ENCODE measurements at places on chromosomes 2 and 18. TPM values are rescaled to one million over a fixed set of nuclear protein-coding genes. Genes with fewer than 3 reads are reported as not detected.

The CFAP210 gene
- not detected for total RNA-seq

GRCh38 chr2:144524118-144525009 is 4.4 kb upstream of the ZEB2 start:
- H3K4me1 ChIP-seq = no peaks in the 10 kb centered on the region
- H3K27me3 ChIP-seq = peaks cover 26% of the 10 kb centered on the region
- peak overlapping the region; percentile 67 for H3K4me3 ChIP-seq
- no peak for DNase-seq

GRCh38 chr2:141660232-141660631 is 470.6 kb downstream of the LRP1B start:
- H3K4me3 ChIP-seq = no peak overlapping the region
- no peaks in the 10 kb centered on the region for H3K27me3 ChIP-seq
- no peak overlapping the region for H3K27ac ChIP-seq
- H3K36me3 ChIP-seq = no peaks in the 10 kb centered on the region
- H3K4me1 ChIP-seq = no peaks in the 10 kb centered on the region

DNA sequence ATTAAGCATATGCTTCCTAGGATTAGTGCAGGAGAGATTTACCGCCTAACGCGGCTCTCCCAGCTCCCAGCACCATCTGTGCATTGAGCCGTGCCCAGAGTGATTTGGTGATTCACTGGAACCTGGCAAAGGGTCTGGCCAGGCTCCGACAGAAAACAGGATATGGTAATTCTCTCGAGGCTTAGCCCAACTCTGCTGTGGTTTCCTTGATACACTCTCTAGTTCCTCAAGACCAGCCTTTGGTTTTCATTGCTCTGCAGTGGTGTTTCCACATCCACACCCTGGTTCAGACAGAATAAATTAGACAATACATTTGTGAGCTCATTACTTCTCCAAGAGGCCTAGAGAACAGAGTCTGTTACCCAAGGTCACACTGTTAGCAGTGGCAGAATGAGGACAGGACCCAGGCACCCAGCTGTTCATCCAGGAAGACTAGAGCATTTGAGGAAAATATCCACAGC is 23.0 kb upstream of the SMAD2 start:
- H3K27me3 ChIP-seq = no peaks in the 10 kb centered on the region
- no peaks in the 10 kb centered on the region for H3K4me1 ChIP-seq
- DNase-seq = peak; percentile 11
- H3K4me3 ChIP-seq = no peak overlapping the region
- H3K36me3 ChIP-seq = no peaks in the 10 kb centered on the region
- no peak overlapping the region for H3K27ac ChIP-seq

GRCh38 chr2:121897335-121897970 is 142.0 kb downstream of the TSN start:
- H3K4me1 ChIP-seq = no peaks in the 10 kb centered on the region
- no peaks in the 10 kb centered on the region for H3K36me3 ChIP-seq
- no peak overlapping the region for H3K27ac ChIP-seq
- peak; percentile 59 for DNase-seq
- peaks cover 12% of the 10 kb centered on the region for H3K27me3 ChIP-seq

The OSR1 gene
- 30.6 TPM for total RNA-seq

DNA sequence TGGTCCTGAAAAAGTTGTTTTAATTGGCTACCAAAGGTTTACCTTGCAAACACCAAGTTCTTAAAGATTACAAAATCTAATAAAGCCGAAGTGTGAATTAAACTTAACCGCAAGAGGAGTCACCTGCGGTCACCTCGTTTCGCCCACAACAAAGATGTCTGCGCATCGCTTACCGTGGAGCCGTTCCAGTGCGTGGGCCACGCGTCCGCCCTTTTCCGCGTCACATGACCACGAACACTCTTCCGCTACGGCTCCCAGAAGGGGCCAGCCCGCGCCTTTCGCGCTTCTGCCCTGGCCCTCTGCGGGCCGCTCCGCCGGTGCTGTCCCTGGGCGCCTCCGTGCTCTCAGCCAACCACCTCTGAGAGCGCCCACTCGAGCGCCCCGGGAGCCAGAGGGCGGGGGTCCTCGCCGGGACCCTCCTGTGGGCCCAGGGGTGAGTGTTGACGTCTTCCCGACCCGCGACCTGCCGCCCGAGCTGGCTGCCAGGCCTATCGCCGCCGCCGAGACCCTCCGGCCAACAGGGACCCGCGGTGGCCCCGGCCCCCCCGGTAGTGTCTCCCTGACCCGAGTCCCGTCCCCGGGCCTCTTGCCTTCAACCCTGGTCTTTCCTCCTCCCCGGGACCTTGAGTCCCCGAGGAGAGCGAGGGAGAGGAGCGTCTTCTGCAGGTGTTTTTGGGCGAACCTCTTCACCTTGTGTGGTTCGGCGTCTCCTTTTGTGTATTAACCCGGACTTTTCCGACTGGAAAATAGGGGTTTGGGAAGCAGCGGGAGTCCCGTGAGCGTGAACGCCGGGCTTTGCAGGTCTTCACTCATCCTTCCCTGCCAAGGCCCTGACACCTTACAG is at the start of gene MFF:
Gene MFF, plus strand, starts transcription at position 257 of the 844 bp plus-strand sequence. CDS start 5,415 bp downstream, outside the sequence.
- H3K36me3 ChIP-seq = no peaks in the 10 kb centered on the region
- H3K4me3 ChIP-seq = peak within 1 kb of the TSS; percentile 86
- no peaks in the 10 kb centered on the region for H3K27me3 ChIP-seq
- H3K27ac ChIP-seq = peak within 1 kb of the TSS; percentile 59
- H3K4me1 ChIP-seq = peaks cover 31% of the 10 kb centered on the region
- peak; percentile 90 for DNase-seq

The FMNL2 gene
- total RNA-seq = 15.8 TPM

The FZD7 gene
- total RNA-seq = 5.5 TPM

DNA sequence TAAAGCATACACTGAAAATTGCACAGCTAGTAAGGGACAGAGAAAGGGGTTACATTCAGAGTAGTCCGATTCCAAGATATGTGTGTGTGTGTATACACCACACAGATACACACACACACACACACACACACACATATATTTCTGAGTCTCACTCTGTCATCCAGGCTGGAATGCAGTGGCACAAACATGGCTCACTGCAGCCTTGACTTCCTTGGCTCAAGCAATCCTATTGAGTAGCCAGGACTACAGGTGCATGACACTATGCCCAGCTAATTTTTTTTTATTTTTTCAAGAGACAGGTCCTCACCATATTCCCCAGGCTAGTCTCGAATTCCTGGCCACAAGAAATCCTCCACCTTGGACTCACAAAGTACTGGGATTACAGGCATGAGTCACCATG is 68.1 kb upstream of the ITPRID2 start:
- DNase-seq = no peak
- H3K36me3 ChIP-seq = no peaks in the 10 kb centered on the region
- H3K27me3 ChIP-seq = no peaks in the 10 kb centered on the region
- H3K4me3 ChIP-seq = no peak overlapping the region
- H3K27ac ChIP-seq = no peak overlapping the region

The RAB10 gene
- 138 TPM for total RNA-seq

DNA sequence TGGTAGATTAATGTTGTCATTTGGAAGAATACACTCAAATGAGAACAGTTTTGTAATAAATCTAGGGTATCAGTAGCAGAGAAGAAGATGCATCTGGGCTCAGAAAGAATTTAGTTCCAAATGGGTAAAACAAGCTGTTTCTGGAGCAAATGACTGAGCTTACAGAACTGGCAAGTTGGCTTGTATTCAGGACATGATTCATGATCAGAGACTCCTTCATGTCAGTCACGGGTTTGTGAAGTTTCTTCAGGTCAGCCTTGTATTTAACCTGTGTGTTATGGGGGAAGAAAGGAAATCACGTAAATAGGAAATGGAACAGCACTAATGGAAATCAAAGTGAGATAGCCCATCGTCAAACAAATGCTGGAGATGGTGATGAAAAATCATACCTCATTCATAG is 109.1 kb downstream of the RIF1 start:
- DNase-seq = peak; percentile 32
- H3K27ac ChIP-seq = no peak overlapping the region
- no peaks in the 10 kb centered on the region for H3K27me3 ChIP-seq
- H3K36me3 ChIP-seq = no peaks in the 10 kb centered on the region
- H3K4me1 ChIP-seq = no peaks in the 10 kb centered on the region

DNA sequence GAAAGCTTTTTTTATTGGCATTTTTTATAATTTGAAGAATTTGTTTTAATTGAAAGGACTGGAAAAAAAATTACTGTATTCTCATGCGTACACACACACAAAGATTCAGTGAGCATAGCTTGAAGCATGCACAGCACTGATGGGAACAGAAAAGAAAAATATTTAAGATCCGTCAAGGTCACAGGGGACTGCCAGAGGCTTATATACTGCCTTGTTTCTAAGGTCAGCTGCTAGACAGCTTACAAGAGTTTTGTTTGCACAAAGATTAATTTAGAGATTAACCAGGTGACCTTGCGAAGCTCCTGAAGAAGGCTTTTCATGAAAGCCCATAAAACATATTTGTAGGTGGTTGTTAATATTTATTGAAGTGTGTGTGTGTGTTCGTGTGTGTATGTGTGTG is 396.3 kb downstream of the TRIB2 start:
- peaks cover 11% of the 10 kb centered on the region for H3K27me3 ChIP-seq
- H3K4me1 ChIP-seq = no peaks in the 10 kb centered on the region
- no peaks in the 10 kb centered on the region for H3K36me3 ChIP-seq
- no peak for DNase-seq
- no peak overlapping the region for H3K4me3 ChIP-seq

GRCh38 chr2:46101557-46102220 is 195.5 kb upstream of the EPAS1 start:
- H3K4me1 ChIP-seq = peaks cover 25% of the 10 kb centered on the region
- peaks cover 14% of the 10 kb centered on the region for H3K36me3 ChIP-seq
- H3K27ac ChIP-seq = no peak overlapping the region
- H3K4me3 ChIP-seq = no peak overlapping the region
- no peaks in the 10 kb centered on the region for H3K27me3 ChIP-seq

- DNase-seq = peak; percentile 74
- no peaks in the 10 kb centered on the region for H3K27me3 ChIP-seq
- peak overlapping the region; percentile 54 for H3K27ac ChIP-seq
These were observed 5.6 kb downstream of the METTL5 start for GRCh38 chr2:169819106-169819505.

DNA sequence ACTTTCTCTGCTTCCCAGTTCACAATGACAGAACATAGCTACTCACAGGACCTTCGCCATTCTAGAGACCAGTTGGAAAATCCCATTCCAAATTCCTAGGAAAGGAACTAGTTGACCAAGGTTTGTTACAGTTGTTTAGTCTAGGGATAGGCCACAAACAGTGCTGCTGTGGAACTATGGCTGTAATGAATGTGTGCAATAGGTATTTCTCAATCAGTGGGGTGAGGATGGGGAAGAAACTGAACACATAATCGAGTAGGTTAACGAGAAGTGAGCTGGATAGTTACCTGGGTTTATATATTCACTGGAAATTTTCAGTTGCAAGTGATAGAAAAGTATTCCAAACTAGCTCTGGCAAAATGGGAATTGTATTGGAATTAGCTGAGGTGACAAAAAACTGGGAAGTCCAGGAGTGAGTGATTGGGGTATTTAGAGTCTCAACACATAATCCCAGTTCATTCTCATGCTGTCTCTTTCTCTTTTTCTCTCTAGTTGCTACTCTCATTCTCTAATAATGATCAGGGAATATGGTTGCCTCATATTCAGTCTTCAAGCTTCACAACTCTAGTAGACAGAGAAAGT is 18.2 kb upstream of the HMSD start:
- no peak overlapping the region for H3K4me3 ChIP-seq
- no peaks in the 10 kb centered on the region for H3K36me3 ChIP-seq
- H3K27me3 ChIP-seq = no peaks in the 10 kb centered on the region
- no peaks in the 10 kb centered on the region for H3K4me1 ChIP-seq
- H3K27ac ChIP-seq = no peak overlapping the region
- DNase-seq = no peak

The CYBRD1 gene
- total RNA-seq = 1.7 TPM

DNA sequence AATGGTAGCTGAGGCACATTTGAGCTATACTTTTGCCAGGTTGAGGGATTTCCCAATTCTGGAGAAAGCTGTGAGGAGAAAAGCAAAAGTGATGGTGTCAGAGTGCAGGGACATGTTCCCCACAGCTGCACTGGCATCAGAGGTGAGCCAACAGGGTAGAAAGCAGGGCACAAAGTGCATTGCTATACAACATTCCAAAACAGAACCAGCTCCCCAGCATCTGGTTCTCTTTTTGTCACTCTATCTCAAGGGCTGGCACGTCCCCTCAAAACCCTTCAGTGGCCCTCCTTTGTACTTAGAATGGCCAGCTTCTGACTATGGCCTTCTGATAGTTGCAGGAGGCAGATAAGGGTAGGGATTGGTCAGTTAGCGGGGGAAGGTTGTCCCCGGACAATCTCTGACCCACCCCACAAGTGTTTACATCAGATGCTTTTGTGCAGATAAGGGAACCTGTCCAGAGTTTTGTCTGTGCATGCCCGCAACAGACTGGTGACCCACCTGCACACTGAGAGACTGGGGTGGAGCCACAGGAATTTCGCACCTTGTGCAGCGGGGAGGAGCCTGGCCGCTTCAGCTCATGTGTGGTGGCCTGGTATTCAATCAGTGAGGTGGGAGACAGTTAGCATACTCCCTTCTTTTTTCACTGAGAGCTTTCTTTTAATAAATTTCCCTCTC is 31.0 kb upstream of the TMEM17 start:
- no peaks in the 10 kb centered on the region for H3K27me3 ChIP-seq
- DNase-seq = no peak
- H3K36me3 ChIP-seq = no peaks in the 10 kb centered on the region
- H3K4me1 ChIP-seq = no peaks in the 10 kb centered on the region
- H3K27ac ChIP-seq = no peak overlapping the region

The NR4A2 gene
- 12.0 TPM for total RNA-seq

DNA sequence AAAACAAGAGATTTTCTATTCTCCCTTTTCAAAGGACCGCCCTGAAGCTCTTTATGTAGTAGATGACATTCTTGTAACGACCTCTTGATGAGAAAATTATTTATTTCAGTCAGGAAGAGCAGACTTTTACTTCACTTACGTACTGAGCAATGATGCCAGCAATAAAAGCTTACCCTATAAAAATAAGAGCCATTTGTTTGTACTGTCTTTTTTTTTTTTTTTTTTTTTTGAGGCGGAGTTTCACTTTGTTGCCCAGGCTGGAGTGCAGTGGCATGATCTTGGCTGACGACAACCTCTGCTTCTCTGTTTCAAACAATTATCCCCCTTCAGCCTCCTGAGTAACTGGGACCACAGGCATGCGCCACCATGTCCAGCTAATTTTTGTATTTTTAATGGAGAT is 39.2 kb downstream of the CRIM1 start:
- H3K27me3 ChIP-seq = no peaks in the 10 kb centered on the region
- peaks cover 49% of the 10 kb centered on the region for H3K4me1 ChIP-seq
- H3K4me3 ChIP-seq = no peak overlapping the region
- H3K27ac ChIP-seq = peak overlapping the region; percentile 96
- DNase-seq = no peak

GRCh38 chr2:66437109-66437690 is 2.3 kb downstream of the MEIS1 start:
- no peak overlapping the region for H3K27ac ChIP-seq
- no peaks in the 10 kb centered on the region for H3K36me3 ChIP-seq
- DNase-seq = no peak
- peak overlapping the region; percentile 91 for H3K4me3 ChIP-seq

DNA sequence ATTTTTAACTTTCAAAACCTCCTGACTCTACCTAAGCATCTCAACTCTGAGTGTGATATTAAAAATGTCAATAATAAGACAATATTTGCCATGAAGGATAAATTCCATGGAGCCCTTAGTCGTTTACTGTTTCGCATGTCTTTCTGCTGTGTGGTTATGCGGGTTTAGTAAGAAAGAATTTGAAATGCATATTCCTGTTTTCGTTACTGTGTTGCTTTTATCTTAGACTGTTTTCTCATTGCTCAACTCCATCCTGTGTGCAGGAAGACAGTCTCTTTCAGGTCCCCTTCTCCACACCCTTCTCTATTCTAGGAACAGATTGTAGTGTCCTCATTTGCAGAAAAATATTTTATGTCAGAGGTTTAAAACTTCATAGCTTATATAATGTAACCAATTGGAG is 82.5 kb upstream of the MAP3K20 start:
- H3K27me3 ChIP-seq = no peaks in the 10 kb centered on the region
- no peak for DNase-seq
- H3K36me3 ChIP-seq = no peaks in the 10 kb centered on the region
- H3K4me3 ChIP-seq = no peak overlapping the region

All from PC-3 (cell line).